ENCODE measurements at places on chromosomes 7 and 10.

DNA sequence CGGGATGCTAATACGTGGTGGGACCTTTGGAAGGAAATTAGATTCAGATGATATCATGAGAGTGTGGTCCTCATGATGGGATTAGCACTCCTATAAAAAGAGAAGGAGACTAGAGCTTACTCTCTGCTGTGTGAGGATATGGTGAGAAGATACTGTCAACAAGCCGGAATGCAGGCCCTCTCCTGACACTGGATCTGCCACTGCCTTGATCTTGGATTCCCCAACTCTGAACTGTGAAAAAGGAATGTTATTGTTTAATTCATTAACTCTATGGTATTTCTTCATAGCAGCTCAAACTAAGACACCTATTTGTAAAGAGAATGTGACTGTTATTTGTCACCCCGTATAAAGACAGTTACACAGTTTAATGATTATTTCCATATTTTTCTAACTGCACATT lies 1227.5 kb upstream of the C7orf33 start:
- DNase-seq, result no peak

- DNase-seq, result no peak
These were observed 79.2 kb upstream of the FRMD4A start for GRCh38 chr10:14409856-14410458.

DNA sequence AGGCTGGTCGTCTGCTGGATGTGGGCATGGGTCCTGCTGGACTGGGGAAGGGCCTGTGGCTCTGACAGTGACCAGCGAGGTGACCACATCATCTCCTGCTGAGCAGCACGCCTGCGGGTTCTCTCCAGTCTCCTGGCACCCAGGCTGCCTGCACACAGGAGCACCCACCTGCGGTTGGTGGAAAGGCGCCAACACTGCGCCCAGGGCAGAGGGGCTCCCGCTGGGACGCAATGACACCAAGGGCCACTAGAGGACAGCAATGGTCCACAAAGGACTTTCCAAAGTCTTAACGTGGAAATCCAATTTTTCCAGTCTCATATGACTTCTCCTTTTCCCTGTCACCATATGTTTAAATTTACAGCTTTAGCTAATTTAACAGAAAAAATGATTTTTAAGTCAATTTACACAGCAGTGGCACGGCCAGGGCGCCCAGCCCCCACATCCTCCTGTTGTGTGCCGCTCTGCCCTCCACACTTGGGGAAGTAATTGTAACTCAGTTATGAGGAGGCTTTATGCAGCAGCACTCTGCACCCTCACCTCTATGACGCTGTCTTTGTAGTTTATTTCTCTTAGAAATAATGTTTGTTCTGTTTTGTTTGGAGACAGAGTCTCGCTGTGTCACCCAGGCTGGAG lies 38.1 kb downstream of the CFAP46 start:
- no peak for DNase-seq

DNA sequence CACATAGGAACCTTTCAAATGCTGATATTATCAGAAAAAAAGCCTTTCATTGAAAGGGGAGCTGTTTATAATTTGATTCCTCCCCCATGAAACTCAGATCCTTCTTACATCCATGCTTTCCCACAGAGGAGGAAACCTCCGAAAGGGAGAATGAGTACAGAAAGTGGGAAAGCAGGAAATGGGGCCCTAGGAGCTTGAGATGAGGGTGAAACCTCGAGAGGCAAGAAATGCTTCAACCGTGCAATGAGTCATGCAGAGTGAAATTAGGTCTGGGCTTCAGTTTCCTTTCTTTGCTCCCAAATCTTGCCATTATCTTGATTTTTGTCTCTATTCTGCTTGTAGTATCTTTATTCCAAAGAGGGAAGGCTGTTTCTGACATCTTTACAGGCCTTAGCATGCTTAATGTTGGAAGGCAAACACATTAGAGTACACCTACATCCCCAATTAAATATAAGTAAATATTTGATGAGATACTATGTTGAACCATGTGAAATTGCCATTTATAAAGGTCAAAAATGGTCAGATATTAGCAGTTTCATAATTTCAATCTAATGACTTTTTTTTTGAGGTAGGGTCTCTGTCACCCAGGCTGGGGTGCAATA lies 79.1 kb downstream of the NAMPT start:
- no peak for DNase-seq

DNA sequence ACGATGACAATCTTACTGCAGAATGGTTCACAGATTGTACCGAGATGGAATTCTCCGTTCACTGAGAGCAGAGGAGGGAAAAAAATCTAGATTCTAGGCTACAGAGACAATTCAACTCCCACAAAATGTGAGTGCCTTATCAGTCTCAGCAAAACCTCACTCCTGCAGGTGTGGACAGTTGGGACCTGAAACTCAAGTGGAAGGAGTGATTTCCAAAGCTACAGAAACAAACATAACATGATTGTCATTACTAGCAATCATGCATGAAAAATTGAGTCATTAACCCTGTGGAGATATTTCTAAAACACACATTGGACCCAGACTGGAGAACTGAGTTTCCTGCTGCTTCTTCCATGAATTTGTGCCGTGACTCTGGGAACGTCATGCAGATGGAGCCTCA lies 70.3 kb downstream of the CALML3 start:
- no peak for DNase-seq

GRCh38 chr10:132712743-132713142 lies 73.2 kb downstream of the NKX6-2 start:
- no peak for DNase-seq

DNA sequence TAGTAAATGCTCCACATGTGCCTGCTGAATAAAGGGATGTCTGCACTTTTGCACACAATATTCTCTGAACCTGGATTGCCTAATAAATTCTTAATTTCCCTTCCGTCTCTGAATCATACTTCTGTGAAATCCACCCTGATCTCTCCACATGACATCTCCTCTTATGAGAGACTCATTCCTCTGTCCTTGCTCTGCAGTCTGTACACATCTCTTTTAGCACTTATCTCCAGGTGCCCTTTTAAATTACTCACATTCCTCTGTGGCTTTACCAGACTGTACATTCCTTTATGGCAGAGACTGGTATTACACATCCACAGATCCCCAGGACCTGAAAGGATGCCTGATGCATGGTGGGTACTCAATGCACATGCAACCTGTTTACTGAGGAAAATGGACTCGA lies 527.6 kb downstream of the PHTF2 start:
- no peak for DNase-seq

GRCh38 chr7:41163991-41164390 lies 538.9 kb downstream of the INHBA start:
- DNase-seq, result no peak

- no peak for DNase-seq
These were observed 193.2 kb upstream of the HABP2 start for GRCh38 chr10:113359655-113360054.

GRCh38 chr10:62831346-62831745 lies 15.2 kb upstream of the EGR2 start:
- no peak for DNase-seq

GRCh38 chr7:2425749-2426148 lies 22.3 kb downstream of the CHST12 start:
- DNase-seq, result no peak

- DNase-seq, result no peak
These were observed 537.9 kb downstream of the ANKRD7 start for GRCh38 chr7:118762451-118762850.

DNA sequence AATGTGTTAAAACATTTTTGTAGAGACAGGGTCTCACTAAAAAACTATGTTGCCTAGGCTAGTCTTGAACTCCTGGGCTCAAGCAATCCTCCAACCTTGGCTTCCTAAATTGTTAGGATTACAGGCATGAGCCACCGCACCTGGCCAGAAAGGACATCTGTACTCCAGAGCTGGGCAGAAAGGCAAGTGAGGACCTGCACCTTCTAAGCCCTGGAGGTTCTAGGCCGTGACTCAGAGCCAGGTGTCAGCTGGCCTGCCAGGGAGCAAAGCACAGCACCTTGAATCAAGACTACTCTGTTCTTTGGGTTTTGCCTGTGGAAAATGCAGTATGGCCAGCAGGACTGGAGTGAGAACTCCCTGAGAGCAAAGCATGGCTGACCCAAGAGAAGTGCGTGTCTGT lies 396.5 kb downstream of the ADRA2A start:
- no peak for DNase-seq

DNA sequence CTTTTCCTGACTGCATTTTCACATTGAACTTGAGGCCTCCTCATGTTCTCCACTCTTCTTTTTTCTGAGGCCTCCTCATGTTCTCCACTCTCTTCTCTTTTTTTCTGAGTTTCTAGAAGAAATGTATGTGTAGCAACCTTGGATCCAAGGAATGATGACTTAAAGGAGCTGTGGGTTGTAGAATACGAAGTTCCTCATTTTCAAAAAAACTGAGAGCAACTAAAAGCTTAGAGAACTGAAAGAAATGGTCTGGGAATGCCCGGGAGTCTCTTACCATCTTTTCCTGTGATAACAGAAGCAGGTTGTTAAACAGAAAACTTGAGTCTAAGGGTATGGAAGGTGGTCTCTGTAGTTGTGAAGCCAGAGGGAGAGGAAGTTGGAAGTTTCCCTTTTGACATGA lies 32.8 kb downstream of the MRPS33 start:
- no peak for DNase-seq

GRCh38 chr10:36716291-36716690 lies 409.1 kb upstream of the ANKRD30A start:
- DNase-seq, result no peak

DNA sequence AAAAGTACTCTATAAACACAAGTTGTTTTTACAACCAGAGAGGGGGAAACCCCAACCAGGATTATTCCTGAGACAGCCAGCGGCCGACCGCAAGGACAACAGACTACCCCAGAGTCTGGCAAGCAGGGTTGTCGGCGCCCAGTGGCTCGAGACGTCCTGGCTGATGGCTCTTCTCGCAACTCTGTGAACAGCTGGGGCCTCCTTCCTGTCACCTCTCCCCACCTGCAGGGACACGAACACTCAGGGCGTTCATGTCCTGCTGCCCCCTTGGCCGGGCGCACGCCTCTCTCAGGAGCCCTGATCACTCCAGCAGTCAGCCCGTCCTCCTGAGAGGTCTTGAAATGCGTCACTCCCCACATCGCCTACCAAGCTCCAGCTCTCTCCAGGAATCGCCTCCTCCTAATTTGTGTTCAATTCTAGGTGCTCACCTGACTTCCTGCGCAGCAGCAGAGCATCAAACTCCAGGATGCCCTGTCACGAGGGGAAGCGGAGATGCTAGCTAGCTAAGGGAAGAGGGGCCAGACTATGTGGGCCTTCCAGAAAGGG lies 66.4 kb upstream of the TNRC18 start:
- DNase-seq, result no peak

DNA sequence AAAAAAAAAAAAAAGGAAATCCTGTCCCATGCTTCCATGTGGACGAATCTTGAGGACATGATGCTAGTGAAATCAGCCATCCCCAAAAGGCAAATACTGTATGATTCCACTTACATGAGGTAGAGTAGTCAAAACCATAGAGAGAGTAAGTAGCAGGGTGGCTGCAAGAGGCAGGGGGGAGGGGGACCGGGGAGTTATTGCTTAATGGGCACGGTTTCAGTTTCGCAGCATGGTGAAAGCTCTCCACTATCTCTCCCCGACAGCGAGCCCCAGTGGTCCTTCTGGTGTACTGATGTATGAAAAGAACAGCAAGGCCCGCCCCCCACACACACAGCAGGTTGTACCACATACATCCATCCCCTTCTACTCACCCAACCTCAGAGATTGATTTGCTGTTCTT lies 32.8 kb downstream of the NOD1 start:
- peak; percentile 51 for DNase-seq

- no peak for DNase-seq
These were observed 15.1 kb upstream of the MSRB2 start for GRCh38 chr10:23080262-23080661.

DNA sequence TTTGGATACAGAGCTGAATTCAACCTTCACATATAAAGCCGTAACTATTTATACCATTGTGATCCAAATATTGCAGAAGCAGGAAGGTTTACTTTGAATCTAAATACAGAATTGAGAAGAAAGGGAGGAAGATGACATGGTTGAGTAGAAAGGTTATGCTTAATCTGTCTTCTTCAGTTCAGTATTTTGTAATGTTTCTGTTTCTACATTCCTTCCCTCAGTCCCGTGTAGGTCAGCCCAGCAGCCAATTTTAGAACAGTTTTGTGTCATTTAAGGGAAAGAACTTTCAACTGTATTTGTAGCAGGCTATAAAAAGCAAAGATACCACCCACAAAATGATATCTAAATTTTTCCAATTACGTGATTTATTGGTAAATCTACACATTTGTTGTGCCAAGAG lies 97.4 kb downstream of the CPED1 start:
- no peak for DNase-seq

DNA sequence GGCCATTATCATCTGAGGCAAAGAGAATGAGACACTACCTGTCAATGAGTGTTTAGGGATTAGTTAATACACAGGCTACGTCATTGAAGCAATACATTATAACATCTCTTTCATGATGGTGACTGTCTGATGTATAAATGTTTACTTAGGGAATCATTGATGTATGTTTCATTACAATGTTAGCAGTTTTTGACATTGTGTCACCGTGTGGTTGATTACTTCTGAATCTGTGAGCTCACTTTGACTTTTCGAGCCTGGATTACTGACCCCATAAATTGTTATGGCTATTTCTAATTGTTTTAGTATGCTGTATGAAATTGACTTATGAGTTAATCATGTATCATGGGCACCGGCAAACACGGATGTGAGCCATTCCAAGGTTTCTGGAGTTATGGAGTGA lies 494.0 kb downstream of the MAGI2 start:
- no peak for DNase-seq

DNA sequence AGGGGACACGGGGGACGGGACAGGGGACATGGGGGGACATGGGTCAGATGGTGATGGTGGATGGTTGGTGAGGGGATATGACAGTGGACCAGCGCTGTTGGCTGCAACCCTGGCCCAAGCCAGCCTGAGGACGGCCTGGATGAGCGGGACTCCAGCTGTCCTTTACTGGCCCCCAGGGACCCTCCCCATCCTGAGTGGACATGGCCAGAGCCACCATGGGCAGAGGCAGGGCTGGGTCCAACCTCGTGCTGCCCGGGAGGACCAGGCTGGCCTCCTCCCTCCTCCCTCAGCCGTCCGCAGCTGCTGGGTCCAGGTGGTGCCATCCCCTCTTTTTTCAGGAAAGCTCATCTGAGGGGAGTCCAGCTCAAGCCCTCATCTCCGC lies 30.4 kb downstream of the GET4 start:
- DNase-seq, result no peak

GRCh38 chr7:106110885-106111654 lies 1.0 kb downstream of the SYPL1 start:
- DNase-seq, result no peak

DNA sequence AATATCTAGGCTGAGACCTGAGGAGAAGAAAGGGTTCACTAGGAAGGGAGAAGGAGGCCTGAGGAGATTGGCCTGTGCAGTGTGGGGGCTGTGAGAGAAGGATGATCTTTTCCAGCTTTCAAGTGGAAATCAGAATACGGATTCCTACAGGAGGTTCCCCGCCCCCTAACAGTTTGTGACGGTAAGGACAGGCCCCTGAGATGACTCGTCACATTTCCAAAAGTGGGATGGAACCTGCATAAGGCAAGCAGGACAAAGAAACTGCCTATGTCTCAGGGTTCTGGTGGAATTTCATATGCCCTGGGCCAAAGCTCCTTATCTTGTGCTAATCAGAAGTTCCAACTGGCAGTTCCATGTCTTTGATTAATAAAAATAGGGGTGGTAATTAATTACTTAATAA lies 275.6 kb downstream of the SNX10 start:
- no peak for DNase-seq

Data from activated CD8-positive, alpha-beta memory T cell treated with anti-CD3 and anti-CD28 coated beads for 1 hour (primary cell).